ENCODE measurements at places on chromosomes 1 and 21.

DNA sequence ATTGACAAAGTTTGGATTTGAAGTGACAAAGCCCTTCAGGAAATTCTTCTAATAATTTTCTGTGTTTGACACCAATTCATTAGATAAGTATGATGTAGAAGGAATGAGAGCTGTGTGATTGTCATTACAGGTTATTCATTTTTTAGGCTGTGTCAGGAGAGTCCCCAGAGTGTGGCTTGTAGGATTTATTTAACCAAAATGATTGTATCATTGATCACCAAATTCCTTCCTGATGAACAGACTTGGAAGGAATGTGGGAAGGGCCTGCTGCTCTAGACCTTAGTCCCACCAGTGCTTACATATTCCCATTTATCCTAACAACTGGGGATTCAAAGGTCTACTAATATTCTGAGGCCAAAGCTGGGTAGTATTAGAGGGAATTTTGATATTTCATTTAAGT is 383.3 kb upstream of the KAZN start:
- no peak for DNase-seq

DNA sequence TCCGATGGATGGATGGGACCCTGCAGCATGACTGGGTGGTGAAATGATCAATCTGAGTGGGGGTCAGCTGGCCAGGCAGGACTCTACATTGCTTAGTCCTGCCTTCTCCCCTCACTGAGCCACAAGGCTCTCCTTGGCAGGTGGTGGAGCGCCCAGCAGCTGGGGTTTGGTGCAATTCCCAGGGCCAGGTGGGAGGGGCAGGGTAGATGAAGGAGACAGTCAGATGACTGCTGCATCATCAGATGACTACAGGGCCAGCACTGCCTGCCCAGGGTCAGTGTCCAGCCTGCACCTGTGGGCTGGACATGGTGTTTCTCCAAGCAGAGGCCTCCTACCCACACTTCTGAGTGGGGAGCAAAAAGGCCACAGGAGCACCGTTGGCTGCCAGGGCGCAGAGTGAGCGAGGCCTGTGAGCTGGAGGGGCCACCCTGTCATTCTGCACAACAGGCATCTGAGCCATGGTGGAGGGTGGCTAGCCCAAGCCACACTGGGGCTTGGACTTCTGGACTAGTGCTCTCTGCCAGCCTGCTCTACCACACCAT is 103.9 kb upstream of the EDN2 start:
- no peak for DNase-seq

- no peak for DNase-seq
Measured at GRCh38 chr1:109271458-109271857, 11.5 kb downstream of the PSRC1 start.

GRCh38 chr1:247884797-247885413 is 10.5 kb upstream of the OR2W3 start:
- no peak for DNase-seq

DNA sequence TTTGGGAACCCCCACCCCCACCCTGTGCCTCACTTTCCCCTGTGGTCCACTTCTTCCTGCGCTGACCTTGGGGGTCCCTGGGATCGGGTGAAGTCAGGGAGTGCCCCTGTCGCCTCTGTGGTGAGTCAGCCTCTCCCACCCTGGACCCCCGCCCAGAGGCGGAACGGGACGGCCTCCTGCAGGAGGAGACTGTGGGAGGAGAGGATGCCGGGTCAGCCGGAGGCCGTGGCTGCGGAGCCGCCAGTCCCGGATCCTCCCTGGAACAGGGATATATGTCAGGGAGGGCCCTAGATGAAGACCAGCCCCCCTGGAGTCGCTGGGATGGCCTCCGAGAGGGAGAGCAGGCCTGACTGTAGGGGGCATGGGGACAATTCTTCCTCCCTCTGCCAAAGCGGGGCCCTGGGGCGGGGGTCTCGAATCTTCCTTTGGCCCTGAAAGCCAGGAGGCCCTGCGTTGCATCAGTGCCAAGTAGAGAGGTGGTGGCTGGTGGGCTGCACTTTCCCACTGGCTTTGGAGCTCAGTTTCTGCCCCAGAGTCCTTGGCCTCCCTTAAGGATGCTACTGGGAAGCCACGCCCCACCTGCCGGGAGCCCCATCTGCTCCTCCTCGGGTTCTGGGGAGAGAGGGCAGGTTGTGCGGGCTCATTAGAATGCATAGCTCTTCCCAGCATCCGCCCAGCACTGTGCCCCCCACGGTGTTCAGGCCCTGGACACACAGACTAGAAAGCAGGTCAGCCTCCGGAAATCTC is 930 bp downstream of the ARHGEF10L start:
- DNase-seq: no peak

DNA sequence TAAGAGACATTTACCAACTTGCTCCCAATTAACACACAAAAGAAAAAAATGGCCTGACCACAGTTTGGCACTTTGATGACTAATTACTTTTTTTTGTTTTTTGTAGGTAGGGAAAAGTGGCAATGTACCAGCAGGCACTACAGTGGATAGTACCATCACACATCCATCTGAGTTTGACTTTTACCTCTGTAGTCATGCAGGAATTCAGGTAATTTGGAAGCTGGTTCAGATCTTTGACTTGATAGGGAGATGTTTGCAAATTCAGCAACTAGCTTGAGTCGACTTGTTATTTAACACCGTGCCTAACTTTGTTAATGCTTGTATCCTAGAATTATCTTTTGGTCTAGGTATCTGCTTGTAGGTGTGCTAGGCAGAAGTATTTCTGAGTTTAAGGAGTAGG is 33.0 kb upstream of the AGO1 start:
- DNase-seq: no peak

Data from Caco-2 (cell line).